IMR-90 (cell line): ENCODE measurements at places on chromosomes 1 and 21. TPM values are rescaled to one million over a fixed set of nuclear protein-coding genes. Genes with fewer than 3 reads are reported as not detected.

ORC1 gene
- total RNA-seq, result 9.7 and 10.6 TPM in 2 replicates

FCAMR gene
- not detected in 2 replicates for total RNA-seq

GOLT1A gene
- not detected in 2 replicates for total RNA-seq

STX12 gene
- total RNA-seq, result 54.8 and 68.3 TPM in 2 replicates

NUP210L gene
- total RNA-seq, result under 0.01 TPM in 2 replicates

OR2T11 gene
- total RNA-seq, result not detected in 2 replicates

HEYL gene
- not detected in 2 replicates for total RNA-seq

PADI4 gene
- not detected in 2 replicates for total RNA-seq

SYT14 gene
- total RNA-seq, result 1.3 and 1.4 TPM in 2 replicates

NRDC gene
- 75.8 and 78.0 TPM in 2 replicates for total RNA-seq

NRIP1 gene
- 73.8 and 85.3 TPM in 2 replicates for total RNA-seq

SDCCAG8 gene
- total RNA-seq, result 43.3 and 46.8 TPM in 2 replicates

DNA sequence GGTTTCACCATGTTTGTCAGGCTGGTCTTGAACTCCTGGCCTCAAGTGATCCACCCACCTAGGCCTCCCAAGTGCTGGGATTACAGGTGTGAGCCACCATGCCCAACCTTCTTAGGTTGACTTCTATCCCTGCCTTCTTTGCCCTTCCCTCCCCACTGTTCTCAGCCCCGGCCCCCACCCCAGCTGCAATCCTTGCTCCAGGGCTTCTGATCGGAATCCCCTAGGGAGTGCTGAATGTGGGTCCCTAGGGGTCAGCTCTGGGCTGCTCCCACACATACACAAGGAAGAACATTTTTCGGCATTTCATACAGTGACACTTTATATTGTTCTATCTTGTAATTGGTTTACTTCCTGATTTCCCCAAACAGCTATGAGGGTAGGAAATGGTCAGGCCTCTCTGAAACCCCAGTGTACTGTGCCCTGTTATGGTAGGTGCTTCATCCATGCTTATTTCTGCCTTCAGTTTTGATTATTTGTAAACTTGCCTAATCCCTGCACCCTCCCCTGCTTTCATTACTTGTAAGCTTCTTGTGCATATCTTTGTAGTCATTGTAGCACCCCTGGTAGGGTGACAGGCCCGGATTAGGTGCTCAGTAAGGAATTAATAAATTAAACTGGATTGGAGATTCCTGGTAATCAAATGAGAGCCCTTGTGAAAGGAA is 5.8 kb upstream of the SRP9 start:
- H3K4me3 ChIP-seq, result no peak overlapping the region
- peaks cover 20% of the 10 kb centered on the region for H3K4me1 ChIP-seq
- no peaks in the 10 kb centered on the region for H3K36me3 ChIP-seq

DNA sequence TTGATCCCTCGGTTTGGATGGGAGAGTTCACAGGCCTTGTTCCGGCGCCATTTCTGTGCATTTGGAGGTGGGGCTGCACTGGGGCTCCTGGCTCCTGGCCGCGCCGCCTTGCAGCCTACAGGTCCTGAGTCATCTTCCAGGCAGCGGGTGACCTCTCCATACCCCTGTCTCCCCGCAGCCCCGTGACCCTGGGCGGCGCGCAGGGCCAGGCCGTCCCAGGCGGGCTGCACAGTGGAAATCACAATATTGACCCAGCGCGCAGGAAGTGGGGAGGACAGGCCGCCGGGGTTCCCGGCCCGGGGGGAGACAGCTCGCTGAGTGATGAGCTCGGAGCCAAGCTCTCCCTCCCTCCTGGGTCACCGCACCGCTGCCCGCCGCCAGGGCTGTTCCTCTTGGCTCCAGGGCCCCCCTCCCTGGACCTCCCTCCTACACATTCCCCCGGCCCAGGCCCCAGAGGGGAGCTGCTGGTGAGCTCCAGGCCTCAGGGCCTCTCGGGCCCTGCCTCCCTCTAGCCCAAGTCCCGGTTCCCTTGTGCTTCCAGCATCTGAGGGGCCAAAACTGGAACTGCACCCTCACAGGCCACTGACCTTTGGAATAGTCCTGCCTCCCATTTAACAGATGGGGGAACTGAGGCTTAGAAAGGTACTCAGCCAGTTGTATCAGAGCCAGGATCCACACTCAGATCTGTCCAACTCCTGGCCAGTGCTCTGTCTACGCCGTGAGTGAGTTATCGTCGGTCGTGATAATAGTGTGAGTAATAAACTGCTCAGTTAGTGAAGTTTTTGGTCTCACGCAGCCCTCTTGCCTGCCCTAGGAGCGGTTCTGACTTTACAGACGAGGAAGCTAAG is 142.9 kb upstream of the WNT4 start:
- H3K27me3 ChIP-seq, result peaks cover 60% of the 10 kb centered on the region
- no peak for DNase-seq
- H3K27ac ChIP-seq, result no peak overlapping the region
- H3K36me3 ChIP-seq, result no peaks in the 10 kb centered on the region
- no peak overlapping the region for H3K4me3 ChIP-seq

GRCh38 chr1:227192163-227192562 is 126.1 kb downstream of the CDC42BPA start:
- H3K36me3 ChIP-seq, result peaks cover 2% of the 10 kb centered on the region; the same call in 1 of the 2 replicates
- DNase-seq, result peak; percentile 98
- no peak overlapping the region for H3K27ac ChIP-seq
- H3K27me3 ChIP-seq, result no peaks in the 10 kb centered on the region
- no peak overlapping the region for H3K4me3 ChIP-seq

DNA sequence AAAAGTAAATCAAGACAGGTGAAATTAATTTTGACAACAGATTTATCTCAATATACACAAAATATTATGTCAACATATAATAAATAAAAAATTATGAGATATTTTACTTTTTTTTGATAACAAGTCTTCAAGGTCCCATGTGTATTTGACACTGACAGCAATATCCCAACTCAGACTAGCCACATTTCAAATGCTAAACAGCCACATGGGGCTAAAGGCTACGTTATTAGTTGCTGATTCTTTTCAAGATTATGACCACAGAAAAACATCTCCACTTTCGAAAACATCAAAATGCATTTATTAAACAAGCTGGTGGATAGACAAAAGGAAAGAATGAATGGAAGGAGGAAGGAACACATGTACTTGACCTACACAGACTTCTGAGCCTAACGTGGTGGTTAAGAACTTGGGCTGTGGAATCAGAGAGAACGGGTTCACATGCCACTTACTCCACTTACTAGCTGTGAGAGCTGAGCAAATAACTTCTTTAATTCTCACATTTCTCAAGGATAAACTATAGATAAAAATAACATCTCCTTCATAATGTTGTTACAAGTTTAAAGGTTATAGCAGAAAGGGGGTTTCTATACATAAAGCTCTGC is 13.4 kb downstream of the PTPN14 start:
- H3K36me3 ChIP-seq, result peaks cover 4% of the 10 kb centered on the region
- no peak for DNase-seq
- H3K27me3 ChIP-seq, result no peaks in the 10 kb centered on the region
- no peak overlapping the region for H3K27ac ChIP-seq
- peaks cover 20% of the 10 kb centered on the region for H3K4me1 ChIP-seq
- H3K4me3 ChIP-seq, result no peak overlapping the region

GRCh38 chr1:27528818-27529703 is 39.1 kb upstream of the WASF2 start:
- H3K27ac ChIP-seq, result peak overlapping the region; percentile 3; the same call in 1 of the 2 replicates
- peaks cover 33% of the 10 kb centered on the region for H3K4me1 ChIP-seq
- no peak overlapping the region for H3K4me3 ChIP-seq
- H3K36me3 ChIP-seq, result peaks cover 15% of the 10 kb centered on the region; the same call in 1 of the 2 replicates

DNA sequence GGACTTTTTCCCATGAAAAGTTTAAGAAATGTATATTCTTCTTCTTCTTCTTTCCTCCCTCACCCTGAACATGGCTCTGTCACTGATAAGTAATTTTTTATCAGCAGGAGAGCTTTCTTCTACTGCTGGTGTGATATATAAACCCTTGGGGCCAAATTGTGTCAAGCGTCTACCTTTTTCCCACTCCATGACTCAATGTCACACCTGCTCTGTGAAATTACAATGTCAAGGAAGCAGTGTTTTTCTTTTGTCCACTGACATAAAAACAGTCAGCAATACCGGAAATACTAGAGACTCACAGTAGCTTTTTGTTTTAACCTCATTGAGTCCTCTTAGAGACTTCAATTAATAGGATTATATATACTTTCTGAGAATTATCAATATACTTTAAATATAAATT is 416.2 kb upstream of the ADGRL4 start:
- H3K27me3 ChIP-seq, result no peaks in the 10 kb centered on the region
- DNase-seq, result no peak
- no peak overlapping the region for H3K4me3 ChIP-seq
- H3K27ac ChIP-seq, result no peak overlapping the region

- peak within 1 kb of the TSS; percentile 35 for H3K4me3 ChIP-seq
- H3K36me3 ChIP-seq, result no peaks in the 10 kb centered on the region
- H3K4me1 ChIP-seq, result peaks cover 29% of the 10 kb centered on the region
- peaks cover 2% of the 10 kb centered on the region; the same call in 1 of the 2 replicates for H3K27me3 ChIP-seq
Measured at GRCh38 chr1:26021647-26022403, at the start of gene EXTL1. TSS of gene EXTL1 (plus strand) at chr1:26021775. CDS start at chr1:26022647, 872 bp downstream.

DNA sequence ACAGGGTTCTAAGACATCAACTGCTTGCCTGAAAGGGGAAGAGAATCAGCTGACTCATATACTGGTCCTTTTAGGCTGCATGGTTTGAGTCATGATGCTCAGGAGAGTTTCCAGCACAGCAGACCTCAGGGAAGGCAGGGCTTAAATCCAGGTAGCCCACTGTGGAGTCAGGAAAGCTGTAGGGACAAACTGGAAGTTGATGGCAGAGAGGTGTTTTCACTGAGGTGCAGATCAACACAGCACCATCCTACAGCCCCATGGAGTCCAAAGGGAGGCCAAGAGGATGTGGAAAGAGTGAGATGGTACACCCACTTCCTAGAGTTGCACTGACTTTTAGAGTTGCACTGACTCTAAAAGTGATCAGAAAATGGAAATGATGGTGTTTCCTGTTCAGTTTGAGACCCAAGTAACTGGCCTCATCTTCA is 252.4 kb upstream of the DUSP10 start:
- peak; percentile 85 for DNase-seq
- H3K4me3 ChIP-seq, result no peak overlapping the region
- H3K27ac ChIP-seq, result peak overlapping the region; percentile 61
- no peaks in the 10 kb centered on the region for H3K36me3 ChIP-seq

- DNase-seq, result no peak
- H3K27me3 ChIP-seq, result no peaks in the 10 kb centered on the region
- no peak overlapping the region for H3K27ac ChIP-seq
- H3K36me3 ChIP-seq, result no peaks in the 10 kb centered on the region
Measured at GRCh38 chr1:116075575-116075974, 35.6 kb upstream of the MAB21L3 start.

DNA sequence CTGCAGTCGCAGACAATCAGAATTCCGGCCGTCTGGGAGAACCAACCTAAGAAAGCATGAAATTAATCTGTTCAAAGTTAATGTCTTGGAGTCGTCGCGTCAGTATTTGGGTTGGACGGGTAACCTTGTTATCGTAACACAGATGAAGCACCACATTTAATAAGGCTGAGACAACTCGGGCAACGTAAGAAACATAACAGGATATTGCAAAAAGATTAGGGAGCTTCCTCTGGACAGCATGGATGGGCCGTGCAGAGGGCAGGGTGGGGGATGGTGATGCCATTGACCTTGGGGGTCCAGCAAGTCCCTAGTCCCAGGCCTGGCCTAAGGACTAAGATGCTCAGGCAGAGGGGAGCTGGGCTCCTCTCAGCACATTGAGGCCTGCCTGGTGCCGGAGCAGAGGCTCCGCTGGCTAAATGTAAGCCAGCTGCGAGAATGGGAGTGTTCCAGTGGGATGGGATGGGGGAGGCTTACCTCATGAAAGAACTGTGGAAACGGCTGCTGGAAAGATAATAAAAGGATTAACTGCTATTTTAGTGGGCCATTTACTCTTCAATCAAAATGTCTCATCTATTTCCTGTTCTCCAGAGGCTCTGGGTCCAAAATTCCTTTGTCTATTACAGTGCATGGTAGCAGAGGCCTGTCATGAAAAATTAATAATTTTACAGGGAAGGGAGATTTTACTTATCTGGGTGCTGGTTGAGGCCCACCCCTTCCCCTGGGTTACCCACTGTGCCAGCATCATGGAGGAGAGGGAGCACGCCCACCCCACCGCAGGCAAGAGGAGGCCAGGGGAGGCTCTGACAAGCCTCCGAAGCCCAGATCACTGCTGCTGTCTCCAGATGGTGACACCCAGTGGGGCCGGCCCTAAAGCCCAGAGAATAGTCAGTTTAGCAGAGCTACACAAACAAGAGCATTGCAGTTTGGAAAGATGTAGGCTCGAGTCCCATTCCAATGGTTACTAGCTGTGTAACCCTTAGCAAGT is 131.6 kb downstream of the DMRTB1 start:
- peaks cover 2% of the 10 kb centered on the region; the same call in 1 of the 2 replicates for H3K27me3 ChIP-seq
- peaks cover 8% of the 10 kb centered on the region; the same call in 1 of the 2 replicates for H3K36me3 ChIP-seq
- H3K27ac ChIP-seq, result no peak overlapping the region
- no peak overlapping the region for H3K4me3 ChIP-seq
- peaks cover 5% of the 10 kb centered on the region; the same call in 1 of the 2 replicates for H3K4me1 ChIP-seq
- DNase-seq, result no peak

GRCh38 chr21:20311234-20311787 is 686.9 kb upstream of the NCAM2 start:
- no peak overlapping the region for H3K27ac ChIP-seq
- no peaks in the 10 kb centered on the region for H3K4me1 ChIP-seq
- DNase-seq, result no peak
- no peaks in the 10 kb centered on the region for H3K36me3 ChIP-seq

DNA sequence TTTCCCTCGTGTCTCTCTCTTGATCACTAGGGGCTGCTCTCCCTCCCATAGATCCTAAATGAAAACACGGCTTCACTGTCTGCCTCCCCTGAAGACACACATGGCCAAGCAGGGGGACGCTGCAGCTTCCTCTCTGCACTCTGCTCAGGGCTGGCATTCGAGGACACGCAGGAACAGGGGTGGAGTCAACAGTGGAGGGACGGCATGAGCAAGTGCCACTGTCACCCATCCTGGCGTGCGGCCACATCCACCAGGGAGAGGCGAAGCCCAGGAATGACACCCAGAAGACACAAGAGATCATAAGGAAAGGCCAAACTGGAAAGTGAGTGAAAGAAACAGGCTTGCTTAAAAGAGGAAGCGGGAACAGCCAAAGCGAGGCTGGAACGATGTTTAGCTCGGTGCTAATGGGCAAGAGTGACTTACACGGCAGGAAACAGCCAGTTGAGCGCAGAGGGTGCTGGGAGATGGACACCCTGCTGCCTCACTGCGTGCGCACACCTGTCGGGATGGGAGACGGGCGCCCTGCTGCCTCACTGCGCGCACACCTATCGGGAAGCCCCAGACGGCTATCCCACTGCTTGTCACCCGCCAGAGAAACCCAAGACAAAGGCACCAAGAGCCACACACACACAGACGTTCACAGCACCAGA is 13.6 kb upstream of the C1QTNF12 start:
- peak overlapping the region; percentile 60; the same call in 1 of the 2 replicates for H3K27ac ChIP-seq
- H3K36me3 ChIP-seq, result peaks cover 63% of the 10 kb centered on the region
- no peak for DNase-seq

- H3K36me3 ChIP-seq, result no peaks in the 10 kb centered on the region
- no peak for DNase-seq
- no peaks in the 10 kb centered on the region for H3K27me3 ChIP-seq
- no peaks in the 10 kb centered on the region for H3K4me1 ChIP-seq
Measured at GRCh38 chr1:182507685-182508084, 57.7 kb downstream of the RGSL1 start.

- no peak overlapping the region for H3K4me3 ChIP-seq
- no peak overlapping the region for H3K27ac ChIP-seq
- no peaks in the 10 kb centered on the region for H3K4me1 ChIP-seq
- DNase-seq, result peak; percentile 39
- H3K27me3 ChIP-seq, result no peaks in the 10 kb centered on the region
Measured at GRCh38 chr1:150420560-150421265, 56.8 kb downstream of the RPRD2 start.
